ENCODE measurements at places on chromosomes 13 and 19.

- no peak for DNase-seq
These were observed 563 bp upstream of the GNG7 start for GRCh38 chr19:2703077-2703437.

GRCh38 chr13:48493851-48494250 is 39.0 kb downstream of the RCBTB2 start:
- DNase-seq = no peak

GRCh38 chr13:31282741-31283455 is 83.1 kb downstream of the B3GLCT start:
- no peak for DNase-seq

- no peak for DNase-seq
These were observed 44.8 kb downstream of the RBM26 start for GRCh38 chr13:79361299-79361698.

DNA sequence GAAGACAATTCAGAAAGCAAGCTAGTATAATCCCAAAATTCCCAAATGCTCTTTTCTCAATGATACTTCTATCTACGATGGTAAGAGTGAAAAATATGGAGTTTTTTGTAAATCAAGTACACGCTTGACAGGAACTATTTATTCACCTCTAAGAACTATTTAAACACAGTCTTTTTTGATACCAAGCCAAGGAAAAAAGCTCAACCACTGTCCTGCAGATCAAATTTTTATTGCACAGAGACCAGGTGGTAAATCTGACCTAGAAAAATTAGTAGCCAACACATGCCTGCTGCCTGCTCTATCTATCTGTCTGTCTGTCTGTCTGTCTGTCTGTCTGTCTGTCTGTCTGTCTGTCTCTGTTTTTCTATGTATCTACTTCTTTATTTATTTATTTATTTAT is 292.2 kb downstream of the MZT1 start:
- no peak for DNase-seq

- peak; percentile 100 for DNase-seq
These were observed at the start of gene ALKBH6 for GRCh38 chr19:36014012-36014924. Gene ALKBH6 (minus strand): TSS chr19:36014213. CDS start chr19:36013397, 816 bp downstream.

GRCh38 chr13:47553329-47553977 is 447.6 kb downstream of the SUCLA2 start:
- no peak for DNase-seq

DNA sequence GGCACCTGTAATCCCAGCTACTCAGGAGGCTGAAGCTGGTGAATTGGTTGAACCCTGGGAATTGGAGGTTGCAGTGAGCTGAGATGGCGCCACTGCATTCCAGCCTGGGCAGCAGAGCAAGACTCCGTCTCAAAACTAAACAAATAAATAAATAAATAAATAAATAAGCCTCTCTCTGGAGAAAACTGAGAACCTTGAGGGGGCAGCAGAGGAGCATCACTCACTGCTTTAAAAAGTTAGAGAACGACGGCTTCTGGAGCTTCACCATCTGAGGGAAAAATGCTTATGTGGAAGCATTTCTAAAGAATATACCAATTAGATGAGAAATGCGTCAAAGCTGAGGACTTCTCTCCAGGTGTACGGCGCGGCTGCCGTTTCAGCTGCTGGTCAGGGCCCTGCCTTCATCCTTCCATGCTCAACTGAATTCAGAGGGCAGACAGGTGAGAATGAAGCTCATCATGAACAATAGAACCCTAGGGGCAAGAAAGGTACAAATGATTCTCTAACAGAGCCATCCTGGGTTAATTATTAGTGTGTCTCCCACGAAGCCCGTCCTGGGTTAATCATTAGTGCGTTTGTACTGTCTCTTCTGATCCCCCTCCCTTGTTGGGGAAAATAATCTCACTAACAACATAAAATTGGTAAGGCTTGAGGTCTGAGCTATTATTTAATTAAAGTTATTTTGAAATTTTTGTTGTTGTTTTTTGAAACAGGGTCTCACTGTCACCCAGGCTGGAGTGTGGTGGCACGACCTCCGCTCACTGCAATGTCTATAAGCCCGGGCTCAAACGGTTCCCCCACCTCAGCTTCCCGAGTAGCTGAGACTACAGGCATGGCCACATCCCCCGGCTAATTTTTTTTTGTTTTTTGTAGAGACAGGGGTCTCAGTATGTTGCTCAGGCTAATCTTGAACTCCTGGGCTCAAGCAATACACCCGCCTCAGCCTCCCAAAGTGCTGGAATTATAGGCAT is 80.1 kb downstream of the IPO5 start:
- no peak for DNase-seq

GRCh38 chr19:57825511-57825910 is 4.6 kb upstream of the ZNF587B start:
- no peak for DNase-seq

GRCh38 chr19:872266-872951 is 12.9 kb downstream of the CFD start:
- DNase-seq = peak; percentile 77

Data from stimulated activated CD4-positive, alpha-beta T cell treated with anti-CD3 and anti-CD28 coated beads, Interleukin-4, amount 100 ng/mL, for 48 hours (primary cell).